ENCODE measurements at places on chromosomes 16 and 17. TPM values are rescaled to one million over a fixed set of nuclear protein-coding genes. Genes with fewer than 3 reads are reported as not detected.

Gene TBC1D3
- 7.9 TPM for total RNA-seq

Gene SMIM5
- 0.21 TPM for total RNA-seq

GRCh38 chr16:86541560-86541959 is 13.5 kb downstream of the MTHFSD start:
- ATAC-seq, result no peak

Gene CXCL16
- total RNA-seq, result 6.7 TPM

DNA sequence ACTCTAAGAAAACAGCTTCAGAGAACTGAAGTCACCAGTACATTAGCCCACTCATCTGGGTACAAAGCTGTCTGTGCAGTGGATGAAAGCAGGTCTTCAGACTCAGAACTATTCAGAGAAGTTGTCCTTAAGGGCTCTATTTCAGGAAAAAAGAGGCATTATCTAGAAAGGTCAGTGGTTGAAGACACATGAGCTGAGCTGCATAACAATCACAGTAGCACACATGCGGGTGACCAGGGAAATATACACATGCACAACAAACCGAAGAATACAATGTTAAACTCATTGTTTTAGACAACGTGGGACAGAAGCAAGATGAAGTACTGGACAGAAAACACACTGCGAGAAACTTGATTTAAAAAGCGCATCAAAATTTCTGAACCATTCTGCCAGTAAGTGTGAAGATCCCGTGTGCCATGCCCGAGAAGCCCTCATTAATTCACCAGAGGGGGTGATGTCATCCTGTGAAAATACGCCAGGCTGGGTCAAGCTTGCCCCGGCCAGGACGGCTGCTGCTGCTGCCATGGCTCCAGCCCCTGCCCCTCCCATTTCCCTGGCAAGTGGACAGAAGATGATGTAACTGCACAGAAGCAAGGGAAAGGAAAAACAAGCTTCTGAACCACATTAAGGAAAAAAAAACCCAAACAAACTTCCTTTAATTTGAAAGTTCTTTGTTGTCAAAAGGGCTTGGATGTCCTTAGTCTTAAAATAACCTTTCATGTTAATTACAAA is 10.1 kb downstream of the DYNC1LI2 start:
- no peak for ATAC-seq

Gene SLC35G6
- not detected for total RNA-seq

DNA sequence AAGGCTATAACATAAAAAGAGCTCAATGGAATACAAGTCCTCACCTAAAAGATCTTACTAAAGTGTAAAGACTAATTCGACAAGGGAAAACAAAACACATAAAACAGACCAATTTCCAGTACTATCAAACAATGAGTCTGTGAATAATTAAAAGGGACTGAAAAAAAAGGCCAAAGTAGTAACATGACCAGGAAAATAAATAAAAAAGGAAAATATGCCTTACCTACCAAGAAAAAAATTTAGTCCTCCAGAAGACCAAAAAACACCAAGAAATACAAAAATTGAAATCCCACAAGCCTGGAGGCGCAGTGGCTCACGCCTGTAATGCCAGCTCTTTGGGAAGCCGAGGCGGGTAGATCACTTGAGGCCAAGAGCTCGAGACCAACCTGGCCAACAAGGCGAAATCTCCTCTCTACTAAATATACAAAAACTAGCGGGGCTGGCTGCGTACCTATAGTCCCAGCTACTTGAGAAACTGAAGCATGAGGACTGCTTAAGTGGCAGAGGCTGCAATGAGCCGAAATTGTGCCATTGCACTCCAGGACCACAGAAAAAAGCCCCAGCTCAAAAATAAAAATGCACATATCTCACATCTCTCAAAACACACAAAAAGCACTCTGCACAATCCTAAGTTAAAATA is 60.8 kb downstream of the TEX14 start:
- no peak for ATAC-seq

GRCh38 chr16:84410361-84411138 is 42.2 kb downstream of the ATP2C2 start:
- ATAC-seq, result no peak

DNA sequence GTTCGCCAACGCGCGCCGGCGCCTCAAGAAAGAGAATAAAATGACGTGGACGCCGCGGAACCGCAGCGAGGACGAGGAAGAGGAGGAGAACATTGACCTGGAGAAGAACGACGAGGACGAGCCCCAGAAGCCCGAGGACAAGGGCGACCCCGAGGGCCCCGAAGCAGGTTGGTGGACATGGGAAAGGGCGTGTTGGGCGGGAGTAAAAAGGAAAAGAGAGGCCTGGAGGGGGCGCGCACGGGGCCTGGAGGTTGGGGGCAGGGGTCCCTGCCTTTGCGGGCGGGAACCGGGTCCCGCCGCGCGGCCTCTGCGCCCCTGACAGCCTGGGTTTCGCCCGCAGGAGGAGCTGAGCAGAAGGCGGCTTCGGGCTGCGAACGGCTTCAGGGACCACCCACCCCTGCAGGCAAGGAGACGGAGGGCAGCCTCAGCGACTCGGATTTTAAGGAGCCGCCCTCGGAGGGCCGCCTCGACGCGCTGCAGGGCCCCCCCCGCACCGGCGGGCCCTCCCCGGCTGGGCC is 2.1 kb downstream of the IRX5 start:
- no peak for ATAC-seq

DNA sequence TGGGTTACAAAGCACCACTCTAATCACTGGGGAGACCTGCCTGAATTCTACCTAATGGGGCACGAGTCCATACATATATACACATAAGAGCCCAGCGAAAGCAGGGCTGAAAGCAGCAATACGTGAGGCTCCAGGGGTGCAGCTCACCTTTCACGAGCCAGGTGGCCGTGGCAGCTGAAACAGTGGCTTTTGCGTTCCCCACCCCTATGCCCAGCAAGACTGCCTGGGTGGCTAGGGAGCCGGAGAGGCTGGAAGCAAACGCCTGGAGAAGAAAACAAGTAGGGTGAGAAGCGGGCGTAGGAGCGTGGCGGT is 618 bp downstream of the RUSF1 start:
- ATAC-seq, result no peak
